ENCODE measurements at places on chromosomes 13 and 19.

DNA sequence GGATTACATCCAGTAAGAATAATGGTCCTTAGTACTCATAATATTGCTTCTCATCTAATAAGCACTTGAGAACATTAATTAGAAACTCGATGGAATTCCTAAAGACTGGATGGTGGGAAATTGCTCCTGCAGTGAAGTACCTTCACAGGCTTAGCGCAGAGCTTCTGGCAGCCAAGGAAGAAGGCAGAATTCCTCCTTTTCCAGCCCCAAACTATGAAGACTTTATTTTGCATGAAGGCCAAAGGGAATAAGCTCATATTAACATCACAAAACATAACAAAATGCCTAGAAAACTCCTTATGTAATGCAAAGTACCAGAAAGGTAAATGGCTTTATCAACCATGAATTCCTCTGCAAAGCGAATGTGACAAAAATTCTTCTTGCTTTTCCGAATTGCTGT lies 336.1 kb downstream of the DNAJC15 start:
- no peak for DNase-seq

GRCh38 chr19:36136964-36137686 lies 2.7 kb upstream of the CAPNS1 start:
- DNase-seq, result no peak

GRCh38 chr13:113472355-113473025 lies 18.0 kb downstream of the DCUN1D2 start:
- DNase-seq, result no peak

- DNase-seq, result no peak
Observed at GRCh38 chr13:68168448-68168847, 938.3 kb upstream of the PCDH9 start.

DNA sequence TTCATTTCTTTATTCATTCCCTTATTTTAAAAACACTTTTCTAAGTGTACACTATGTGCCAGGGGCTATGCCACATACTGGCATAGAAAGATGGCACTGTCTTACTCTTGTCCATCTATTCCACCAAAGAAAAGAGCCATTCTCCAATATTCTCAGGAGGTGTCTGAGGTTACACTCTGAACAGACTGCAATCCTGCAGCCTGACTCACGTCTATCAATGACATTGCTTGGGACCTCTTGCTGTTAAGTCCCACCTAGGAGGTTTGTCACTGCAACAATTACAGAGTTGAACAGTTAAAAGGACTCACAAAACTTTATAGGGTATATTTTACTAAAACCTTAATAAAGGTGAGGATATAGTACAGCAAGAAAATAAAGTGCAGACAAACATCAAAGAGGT lies 512.9 kb upstream of the HTR2A start:
- DNase-seq, result no peak

- DNase-seq, result peak; percentile 88
Observed at GRCh38 chr19:43526884-43527859, at the start of gene ETHE1. ETHE1 (minus strand) TSS chr19:43527201; CDS start chr19:43527177, 24 bp downstream.

DNA sequence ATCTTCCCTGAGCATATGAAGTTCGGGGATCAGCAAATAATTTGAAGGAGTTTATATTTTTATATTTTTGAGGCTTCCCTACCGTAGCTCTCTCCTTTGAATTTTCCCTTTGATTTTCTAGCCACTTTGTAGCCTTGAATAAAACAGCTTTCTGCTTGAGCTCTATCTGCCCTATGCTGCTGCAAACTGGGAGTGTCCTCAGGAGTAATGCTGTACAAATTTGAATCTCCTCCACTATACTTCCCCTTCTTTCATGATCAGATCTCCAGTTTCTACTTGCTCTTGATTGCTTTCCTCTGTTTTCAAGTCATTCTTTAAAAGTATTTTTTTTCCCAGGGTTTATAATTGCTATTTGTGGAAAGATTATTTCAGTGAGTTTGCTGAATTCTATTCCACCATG lies 14.6 kb downstream of the PDS5B start:
- DNase-seq, result no peak
